ENCODE measurements at places on chromosomes 6 and 20.

DNA sequence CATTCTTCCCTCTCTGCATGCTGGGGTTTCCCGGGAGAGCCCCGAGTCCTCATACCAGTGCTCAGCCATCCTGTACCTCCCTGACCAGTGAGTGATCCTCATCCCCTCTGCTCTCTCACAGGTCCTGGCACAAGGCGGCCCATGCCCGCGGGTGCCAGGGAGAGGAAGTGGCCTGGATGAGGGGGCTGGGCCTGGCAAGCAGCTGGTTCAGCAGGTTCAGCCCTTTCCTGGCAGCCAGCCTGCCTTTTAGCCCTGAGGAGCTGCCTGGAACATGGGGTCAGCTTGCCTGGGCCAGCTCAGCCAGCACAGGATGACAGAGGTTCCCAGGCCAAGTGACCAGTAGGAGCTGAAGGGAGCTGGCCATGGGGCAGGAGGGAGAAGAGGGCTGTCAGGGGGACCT is 10.9 kb downstream of the MOCS1 start:
- peak; percentile 85 for DNase-seq

- DNase-seq: no peak
Observed at GRCh38 chr6:91633374-91634111, 1046.7 kb upstream of the MAP3K7 start.

DNA sequence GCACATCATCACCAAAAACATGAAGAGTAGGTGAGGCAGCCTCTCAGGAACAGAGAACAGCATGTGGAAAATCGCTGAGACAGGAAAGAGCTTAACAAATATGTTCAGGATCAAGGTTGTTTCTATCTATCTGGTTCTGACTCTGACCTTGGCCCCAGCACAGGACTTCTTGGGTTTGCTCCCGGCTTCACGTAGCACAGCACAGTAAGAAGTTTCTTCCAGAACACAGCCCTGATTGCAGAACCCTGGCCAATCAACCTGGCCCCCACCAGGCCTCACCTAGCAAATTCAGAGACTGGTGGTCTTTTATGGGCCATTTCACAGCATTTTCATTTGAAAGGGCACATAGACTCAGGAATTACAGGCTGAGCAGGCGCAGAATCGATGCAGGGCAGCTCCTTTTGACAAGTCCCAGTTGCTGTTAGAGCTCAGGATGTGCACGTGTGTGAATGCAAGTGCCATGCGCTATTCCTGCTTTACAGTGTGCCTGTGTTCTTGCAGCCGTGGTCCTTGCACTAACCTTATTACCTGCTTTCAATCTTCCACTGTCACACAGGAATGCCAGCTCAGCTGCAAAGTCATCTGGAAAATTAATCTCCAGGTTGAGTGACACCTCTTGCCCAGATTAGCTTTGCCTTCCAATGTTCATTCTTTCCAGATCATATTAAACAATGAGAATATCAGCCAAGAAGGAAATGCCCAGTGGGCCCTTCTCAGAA is 100.5 kb upstream of the SLC2A12 start:
- no peak for DNase-seq

GRCh38 chr6:38337819-38338465 is 301.8 kb downstream of the BTBD9 start:
- DNase-seq: no peak

GRCh38 chr6:15755526-15755925 is 92.7 kb upstream of the DTNBP1 start:
- no peak for DNase-seq

GRCh38 chr6:108944071-108944470 is 95.8 kb downstream of the ARMC2 start:
- no peak for DNase-seq

DNA sequence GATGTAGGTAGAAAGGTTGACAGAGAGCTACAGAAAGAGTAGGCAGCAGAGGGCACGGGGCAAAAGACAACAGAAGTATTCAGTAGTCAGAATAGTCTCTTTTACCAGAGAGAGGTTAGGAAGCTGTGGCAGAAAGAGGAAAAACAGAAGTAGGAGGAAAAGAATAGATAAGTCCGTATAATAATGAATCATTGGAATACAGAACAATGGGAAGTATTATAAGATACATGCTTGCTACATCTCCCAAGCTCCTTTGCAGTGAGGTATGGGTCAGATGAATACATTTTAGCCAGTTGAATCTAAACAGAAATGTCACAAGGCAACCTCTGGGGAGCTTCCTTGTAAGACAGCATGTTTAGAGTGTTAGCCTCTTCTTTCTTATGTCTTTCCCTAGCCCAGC is 570.5 kb upstream of the CITED2 start:
- DNase-seq: no peak

- DNase-seq: peak; percentile 71
Observed at GRCh38 chr6:47308552-47309290, 984 bp downstream of the TNFRSF21 start.

GRCh38 chr6:4382362-4382853 is 247.0 kb upstream of the ECI2 start:
- DNase-seq: no peak

GRCh38 chr20:46802722-46803121 is 91.9 kb upstream of the EYA2 start:
- DNase-seq: no peak

DNA sequence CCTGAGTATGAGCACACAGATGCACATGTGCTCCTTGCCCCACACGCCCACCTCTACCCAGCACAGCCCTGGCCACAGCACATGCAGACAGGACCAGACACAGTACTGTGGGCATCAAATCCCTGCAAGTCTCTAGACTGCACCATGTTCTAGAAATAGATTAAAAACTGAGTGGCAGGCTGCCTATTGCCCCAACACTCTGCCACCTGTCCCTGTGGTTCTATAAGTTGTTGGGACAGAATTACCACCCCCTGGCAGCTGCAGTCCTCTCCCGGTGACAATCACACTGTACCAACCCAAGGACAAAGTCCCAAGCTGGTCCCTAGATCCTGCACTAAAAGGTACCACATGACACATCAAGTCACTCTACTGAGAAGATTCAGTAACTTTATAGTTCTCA is 70.2 kb downstream of the B3GAT2 start:
- DNase-seq: no peak

- DNase-seq: no peak
Observed at GRCh38 chr6:163469459-163469985, 55.0 kb downstream of the QKI start.

DNA sequence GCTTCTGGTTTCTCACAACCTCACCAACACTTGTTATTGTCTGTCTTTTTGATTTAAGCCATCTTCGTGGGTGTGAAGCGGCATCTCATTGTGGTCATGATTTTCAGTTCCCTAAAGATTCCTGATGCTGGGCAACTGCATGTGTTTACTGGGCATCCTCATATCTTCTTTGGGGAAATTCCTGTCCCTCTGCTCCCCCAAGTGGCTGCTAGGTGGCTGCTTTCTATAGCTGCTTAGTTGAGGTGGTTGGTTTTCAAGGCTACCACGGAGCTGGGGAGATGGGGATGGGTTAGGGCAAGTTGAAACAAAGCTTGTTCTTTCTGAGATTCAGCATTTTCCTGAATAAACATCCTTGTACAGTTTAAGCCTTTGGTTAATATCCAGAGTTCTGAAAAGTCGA is 403.9 kb upstream of the SULF2 start:
- no peak for DNase-seq

DNA sequence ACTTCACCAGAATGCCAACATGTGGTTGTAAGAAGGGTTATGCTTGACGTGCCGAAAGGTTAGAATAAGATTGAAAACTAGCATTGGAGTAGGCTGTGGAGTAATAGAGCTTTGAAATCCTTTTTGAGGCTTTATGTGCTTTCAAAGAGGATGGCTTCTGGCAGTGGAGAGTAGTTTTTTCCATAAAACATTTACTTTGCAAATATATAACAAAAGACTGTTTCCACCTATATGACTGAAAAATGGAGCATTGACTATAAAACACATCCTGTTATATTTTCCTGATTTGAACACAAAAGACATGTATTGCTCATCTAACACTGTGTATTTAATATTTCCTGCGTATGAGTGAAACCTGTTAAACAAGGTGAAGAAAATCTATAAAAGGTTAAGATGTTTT is 38.8 kb downstream of the ZFAND3 start:
- DNase-seq: no peak

DNA sequence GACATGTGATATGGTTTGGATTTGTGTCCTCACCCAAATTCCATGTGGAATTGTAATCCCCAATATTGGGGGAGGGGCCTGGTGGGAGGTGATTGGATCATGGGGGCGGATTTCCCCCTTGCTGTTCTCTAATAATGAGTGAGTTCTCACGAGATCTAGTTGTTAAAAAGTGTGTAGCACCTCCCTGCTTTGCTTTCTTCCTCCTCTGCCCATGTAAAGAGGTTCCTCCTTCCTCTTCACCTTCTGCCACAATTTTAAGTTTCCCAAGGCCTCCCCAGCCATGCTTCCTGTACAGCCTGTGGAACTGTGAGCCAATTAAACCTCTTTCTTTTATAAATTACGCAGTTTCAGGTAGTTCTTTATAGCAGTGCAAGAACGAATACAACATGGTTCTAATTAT is 2.1 kb upstream of the ZNF451 start:
- no peak for DNase-seq

- no peak for DNase-seq
Observed at GRCh38 chr6:71656121-71656520, 230.2 kb upstream of the RIMS1 start.

DNA sequence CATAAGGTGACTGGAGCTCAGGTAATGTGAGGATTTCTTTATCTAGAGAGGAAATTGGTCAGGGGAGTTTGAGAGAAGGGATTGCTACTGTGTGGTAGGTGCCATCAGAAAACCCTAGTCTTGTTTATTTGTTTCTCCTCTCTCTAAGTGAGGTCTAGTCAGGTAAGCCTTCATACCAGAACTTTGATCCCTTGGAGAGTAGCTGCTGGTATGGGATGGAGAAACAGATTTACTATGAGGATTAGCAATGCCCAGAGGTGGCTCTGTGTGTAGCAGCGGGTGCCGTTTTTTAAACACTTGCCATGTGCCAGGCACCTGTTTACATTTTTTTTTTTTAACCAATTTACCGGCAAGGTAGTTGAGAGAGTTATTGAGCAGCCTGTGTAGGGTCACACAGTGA is 19.5 kb downstream of the CMTR1 start:
- no peak for DNase-seq

DNA sequence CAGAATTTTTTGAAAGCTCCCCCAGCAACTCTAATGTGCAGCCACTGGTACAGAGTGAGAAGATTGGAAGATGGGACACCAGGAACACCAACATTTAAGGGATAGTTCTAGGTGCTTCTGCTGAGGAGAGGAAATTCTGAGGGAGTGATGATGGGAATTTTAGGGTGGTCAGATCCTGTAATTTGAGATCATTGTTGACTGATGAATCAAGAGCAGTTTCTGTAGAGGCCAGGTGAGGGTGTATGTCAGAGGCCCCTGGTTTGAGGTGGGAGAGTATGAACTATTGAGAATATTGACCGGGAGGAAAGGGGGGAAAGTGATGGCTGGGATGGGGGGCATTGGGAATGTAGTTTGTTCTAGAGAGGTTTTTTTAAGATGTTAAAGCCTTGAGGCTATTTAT is 47.2 kb downstream of the PTPRA start:
- DNase-seq: no peak

DNA sequence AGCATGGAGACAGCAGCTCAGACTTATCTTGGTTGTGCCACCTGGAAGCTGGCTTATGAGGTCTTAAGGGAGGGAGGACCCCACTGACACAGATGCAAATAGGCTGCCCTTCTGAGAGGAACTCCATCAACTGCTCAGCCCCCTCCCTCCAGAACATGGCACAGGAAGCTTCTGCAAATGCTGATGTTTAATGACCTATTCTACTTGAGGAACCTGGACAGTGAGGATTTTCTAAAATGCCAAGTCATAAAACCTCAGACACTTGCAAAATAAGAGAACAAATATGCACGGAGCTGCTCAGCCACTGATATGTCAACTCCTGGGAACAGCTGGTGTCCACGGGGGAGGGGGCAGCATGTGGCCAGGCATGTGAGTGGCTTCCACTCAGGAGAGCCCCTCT is 3.5 kb downstream of the CST9 start:
- no peak for DNase-seq

- no peak for DNase-seq
Observed at GRCh38 chr6:39665861-39666260, 59.3 kb downstream of the KIF6 start.

DNA sequence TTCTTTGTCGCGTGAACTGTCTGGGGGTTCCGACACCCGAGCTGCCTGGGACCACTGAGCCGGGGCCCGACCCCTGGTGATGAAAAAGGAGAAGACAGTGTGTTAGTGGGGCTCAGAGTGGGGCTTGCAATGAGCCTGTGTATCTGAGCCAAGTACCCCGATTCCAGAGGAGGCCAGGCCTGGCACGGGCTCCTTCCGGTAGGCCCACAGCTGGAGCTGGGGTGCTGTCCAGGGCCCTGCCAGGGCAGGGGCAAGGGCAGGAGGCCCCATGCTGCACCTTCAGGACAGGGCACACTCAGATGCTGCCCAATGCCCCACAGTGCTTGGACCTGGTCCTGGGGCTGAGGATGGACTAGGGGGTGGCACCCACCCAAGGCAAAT is 89.4 kb downstream of the TAF4 start:
- no peak for DNase-seq

GRCh38 chr20:1825507-1825906 is 69.7 kb upstream of the SIRPA start:
- DNase-seq: no peak

GRCh38 chr6:129679758-129680157 is 30.2 kb downstream of the ARHGAP18 start:
- no peak for DNase-seq

GRCh38 chr6:106444777-106445507 is 84.4 kb downstream of the CRYBG1 start:
- DNase-seq: peak; percentile 67

DNA sequence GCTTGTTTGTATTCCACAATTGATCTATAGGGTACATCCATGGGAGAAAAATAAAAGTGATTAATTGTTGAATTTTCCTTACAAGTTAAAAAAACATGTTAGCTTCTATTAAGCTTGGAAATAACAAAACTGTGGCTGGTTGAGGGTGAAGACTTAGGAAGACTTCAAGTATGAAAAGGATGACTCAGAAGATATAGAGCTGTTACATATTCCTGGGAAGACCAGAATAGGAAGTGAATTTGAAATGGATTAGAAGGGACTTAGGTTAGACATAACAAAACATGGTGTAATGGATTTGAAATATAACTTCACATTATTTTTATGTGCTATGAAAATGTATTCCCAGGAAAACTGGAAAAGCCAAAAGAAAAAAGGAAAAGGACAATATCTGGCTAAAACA is 732.2 kb downstream of the HDGFL1 start:
- DNase-seq: no peak

- no peak for DNase-seq
Observed at GRCh38 chr6:54695815-54696214, 150.8 kb upstream of the FAM83B start.

- DNase-seq: no peak
Observed at GRCh38 chr6:79605968-79606764, 25.0 kb upstream of the SH3BGRL2 start.

All from SK-N-SH (cell line).